Posterior vena cava (tissue), 2 donors: ENCODE measurements at places on chromosomes 2 and 18. TPM values are rescaled to one million over a fixed set of nuclear protein-coding genes. Genes with fewer than 3 reads are reported as not detected.

The TPRKB gene
- 27.1 TPM for total RNA-seq

The RAX gene
- not detected for total RNA-seq

The CDH2 gene
- total RNA-seq: 6.0 TPM

The UGT1A8 gene
- not detected for total RNA-seq

The CDK15 gene
- total RNA-seq: 1.4 TPM

The SIX2 gene
- total RNA-seq: 0.33 TPM

The GPR35 gene
- total RNA-seq: 1.2 TPM

GRCh38 chr18:36302676-36303075 is 5.2 kb downstream of the FHOD3 start:
- DNase-seq: no peak

- DNase-seq: peak; percentile 81
These were observed at the start of gene PROKR1 for GRCh38 chr2:68643011-68643873. Gene PROKR1, plus strand, starts transcription at chr2:68643579. Its CDS starts 2,243 bp downstream, at chr2:68645822.

- peak; percentile 70 for DNase-seq
These were observed 44.0 kb upstream of the RPL31 start for GRCh38 chr2:100957996-100958653.

DNA sequence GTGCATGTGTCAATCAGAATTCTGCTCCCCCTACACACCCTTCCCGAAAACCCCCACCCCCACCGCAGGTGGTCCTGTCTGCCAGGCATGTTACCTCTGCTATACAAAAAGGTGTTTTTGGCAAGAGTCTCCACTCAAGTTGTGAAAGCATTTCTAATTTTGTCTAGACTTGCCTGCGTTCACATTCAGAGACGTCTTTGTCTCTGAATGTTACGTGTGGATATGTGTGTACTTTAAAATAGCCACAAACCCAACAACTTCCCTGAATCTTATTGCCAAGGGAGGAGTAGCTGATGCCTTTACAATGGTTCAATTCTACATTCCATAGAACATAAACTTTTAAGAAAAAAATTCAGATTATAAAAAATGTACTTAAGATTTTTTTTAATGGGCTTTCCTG is 66.6 kb downstream of the ITGA4 start:
- DNase-seq: no peak

GRCh38 chr18:183769-184168 is 25.4 kb downstream of the USP14 start:
- DNase-seq: no peak

DNA sequence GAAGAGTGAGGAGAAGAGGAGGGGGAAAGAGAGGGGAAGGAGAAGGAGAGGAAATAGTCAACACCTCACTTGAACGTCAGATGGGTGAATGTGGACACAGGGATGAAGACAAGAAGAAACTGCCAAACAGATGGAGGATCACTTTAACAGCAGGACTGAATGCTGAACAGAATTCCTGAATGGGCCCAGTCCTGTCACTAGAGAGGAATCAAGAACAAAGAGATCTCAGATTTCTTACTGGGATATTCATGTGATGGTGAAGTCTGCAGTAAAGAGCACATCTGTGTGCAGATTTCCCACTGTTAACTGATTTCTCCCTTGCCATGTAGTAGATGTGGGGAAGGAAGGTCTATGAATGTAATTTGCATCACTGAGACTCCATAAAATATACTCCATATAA is 135.4 kb downstream of the L3MBTL4 start:
- DNase-seq: no peak

- no peak for DNase-seq
These were observed 37.8 kb upstream of the OLA1 start for GRCh38 chr2:174286172-174286571.

DNA sequence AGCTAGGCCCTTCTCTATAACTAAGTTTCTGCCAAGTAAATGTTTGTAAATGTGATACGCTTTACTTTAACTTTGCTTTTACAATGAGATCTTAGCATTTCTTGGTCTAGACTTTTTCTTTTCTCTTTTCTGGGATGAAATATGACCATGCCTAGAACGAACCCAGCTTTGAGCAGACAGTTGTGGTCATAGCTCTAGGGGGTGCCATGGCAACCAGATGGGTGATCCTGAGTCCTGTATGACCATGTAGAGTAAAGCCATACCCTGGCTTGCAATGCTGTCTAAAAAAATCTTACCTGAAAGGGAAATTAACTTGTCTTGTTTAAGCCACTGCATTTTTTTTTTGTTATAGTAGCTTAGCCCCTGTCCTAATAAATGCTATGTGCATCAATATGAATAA is 956.3 kb downstream of the SLC4A3 start:
- no peak for DNase-seq

GRCh38 chr2:40096360-40096759 is 317.3 kb upstream of the THUMPD2 start:
- no peak for DNase-seq

DNA sequence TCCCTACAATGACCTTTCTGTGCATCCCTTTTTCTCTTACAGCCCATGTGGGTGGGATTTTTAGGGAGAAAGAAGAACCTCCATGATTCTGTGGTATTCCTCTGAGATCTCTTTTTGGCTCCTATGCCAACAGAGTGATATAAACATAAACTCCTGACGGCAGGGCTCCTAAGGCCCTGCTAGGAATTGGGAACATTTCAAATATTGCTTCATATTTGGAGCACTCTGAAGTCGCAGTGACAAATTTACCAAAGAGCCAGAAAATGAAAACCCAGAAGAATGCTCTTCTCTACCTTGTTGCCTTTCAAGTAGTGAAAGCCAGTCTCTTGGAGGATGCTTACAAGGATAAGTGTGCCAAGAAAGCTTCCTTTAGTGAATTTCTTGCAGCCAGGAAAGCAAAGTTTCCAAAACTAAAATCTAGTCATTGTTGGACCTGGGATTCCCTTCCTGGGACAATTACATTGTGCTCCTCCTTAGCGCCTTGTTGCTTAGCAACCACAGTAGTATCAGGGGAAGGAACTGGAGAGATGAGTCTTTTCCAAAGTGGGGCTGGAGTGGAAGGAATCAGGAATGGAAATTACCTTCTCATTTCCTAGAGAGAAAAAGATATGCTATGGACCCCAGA is 7.3 kb upstream of the SETBP1 start:
- DNase-seq: no peak

DNA sequence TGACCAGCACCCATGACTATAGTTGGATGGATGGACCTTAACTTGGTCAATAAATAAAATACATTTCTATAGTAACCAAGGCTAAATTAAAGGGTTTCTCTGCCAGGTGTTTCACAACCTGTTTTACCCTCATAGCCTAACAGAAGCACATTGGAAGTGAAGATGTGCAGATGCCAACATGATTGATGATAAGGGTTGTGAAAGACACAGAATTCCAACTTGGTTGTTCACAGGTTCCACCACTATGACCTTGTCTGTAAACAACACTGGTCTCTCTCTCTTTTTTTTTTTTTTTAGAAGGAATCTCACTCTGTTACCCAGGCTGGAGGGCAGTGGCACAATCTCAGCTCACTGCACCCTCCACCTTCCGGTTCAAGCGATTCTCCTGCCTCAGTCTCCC is 37.5 kb upstream of the PTH2R start:
- DNase-seq: no peak

- DNase-seq: no peak
These were observed 39.3 kb downstream of the RPL31 start for GRCh38 chr2:101041413-101041812.

DNA sequence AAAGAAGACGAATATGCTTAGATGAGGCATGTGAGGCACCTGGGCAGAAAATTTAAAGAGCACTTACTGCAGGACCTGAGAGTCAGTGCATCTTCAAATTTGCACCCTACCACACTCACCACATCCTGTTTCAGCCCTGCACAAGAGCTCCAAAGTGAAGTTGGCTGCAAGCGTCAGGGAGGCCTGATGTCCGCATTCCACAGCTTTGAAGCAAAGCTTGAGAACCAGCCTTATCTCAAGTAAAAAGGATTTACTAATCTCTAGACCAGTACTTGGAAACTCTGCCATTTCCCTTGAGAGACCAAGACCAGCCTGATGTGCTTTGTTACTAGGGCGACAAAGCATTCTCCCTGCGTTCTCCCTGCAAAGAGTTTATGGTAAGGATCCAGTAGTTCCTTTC is 3.4 kb upstream of the ASNSD1 start:
- DNase-seq: no peak

GRCh38 chr2:160702754-160703153 is 209.1 kb upstream of the RBMS1 start:
- DNase-seq: no peak

GRCh38 chr18:62716619-62717168 is 1.4 kb downstream of the PHLPP1 start:
- peak; percentile 81 for DNase-seq

- DNase-seq: no peak
These were observed 46.5 kb upstream of the SULT1C3 start for GRCh38 chr2:108193251-108193650.

GRCh38 chr2:109173311-109174171 is 44.5 kb downstream of the SH3RF3 start:
- peak; percentile 94 for DNase-seq

GRCh38 chr2:233142355-233142897 is 82.3 kb downstream of the INPP5D start:
- no peak for DNase-seq

DNA sequence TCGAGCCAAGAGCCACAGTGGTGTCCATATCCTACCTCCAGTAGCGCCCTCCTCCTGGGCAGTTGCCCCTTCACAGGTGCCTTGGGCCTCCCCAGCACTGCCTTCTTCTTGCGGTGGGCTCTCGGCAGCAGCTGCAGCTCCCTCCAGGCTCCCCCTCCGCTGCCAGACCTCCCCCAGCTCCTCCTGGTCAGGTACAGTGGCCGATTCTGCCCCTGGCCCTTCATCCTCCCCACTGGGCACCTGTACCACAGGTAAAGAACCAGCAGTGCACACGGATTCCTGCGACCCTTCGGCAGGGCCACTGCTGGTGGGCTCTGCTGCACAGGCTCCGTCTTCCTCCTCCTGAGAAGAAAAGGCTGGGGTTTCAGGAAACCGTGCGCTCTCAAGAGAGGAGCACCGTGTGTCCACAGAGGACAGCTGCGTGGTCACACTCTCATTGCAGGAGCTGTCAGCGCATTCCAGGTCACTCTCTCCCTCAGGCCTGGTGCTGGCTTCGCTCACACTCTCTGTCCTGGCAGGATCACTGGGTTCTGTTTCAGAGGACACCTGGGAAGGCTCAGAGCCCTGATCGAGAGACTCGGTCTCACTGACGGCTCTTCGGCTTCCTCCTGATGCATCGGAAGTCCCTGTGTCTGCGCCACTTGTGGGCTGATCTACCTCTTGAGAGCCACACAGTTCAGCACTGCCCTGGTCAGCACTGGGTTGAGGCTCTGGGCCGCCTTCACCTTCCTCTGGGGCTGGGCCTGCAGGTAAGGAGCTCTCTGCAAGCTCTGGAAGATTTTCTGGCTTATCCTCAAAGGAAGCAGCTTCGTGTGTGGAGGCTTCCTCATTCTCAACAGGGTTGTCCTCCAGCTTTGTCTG is 147.4 kb upstream of the STK17B start:
- DNase-seq: no peak

- no peak for DNase-seq
These were observed 141.1 kb downstream of the EIPR1 start for GRCh38 chr2:3236300-3237045.

DNA sequence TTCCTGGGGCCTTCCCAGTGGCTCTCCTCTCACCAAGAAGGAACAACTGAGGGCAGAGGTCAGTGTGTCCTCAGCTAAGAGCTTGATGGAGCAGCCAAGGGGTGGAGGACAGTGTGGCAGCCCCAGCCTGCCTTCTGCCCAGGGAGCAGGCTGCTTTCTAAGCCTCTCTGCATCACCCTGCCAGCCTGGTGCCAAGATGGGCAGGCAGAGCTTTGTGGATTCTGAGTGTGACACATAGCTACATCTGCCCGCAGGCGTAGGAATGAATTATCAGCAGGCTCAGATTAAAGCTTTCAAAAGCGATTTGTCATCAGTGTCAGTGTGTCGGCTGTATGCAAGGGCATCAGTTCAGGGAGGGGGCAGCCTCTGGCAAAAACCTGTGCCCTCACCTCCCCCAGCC is 8.7 kb downstream of the MAL start:
- DNase-seq: no peak
